ENCODE measurements at places on chromosomes 2 and 18.
A peak's percentile ranks its signal among the peaks of the same experiment; 100 is the strongest.

GRCh38 chr2:165874445-165875039 is 79.0 kb downstream of the TTC21B start:
- peak; percentile 85 for DNase-seq

GRCh38 chr2:238418196-238418998 is 8.3 kb upstream of the ASB1 start:
- DNase-seq: no peak

- DNase-seq: no peak
Observed at GRCh38 chr2:176851889-176852483, 360.6 kb upstream of the HNRNPA3 start.

DNA sequence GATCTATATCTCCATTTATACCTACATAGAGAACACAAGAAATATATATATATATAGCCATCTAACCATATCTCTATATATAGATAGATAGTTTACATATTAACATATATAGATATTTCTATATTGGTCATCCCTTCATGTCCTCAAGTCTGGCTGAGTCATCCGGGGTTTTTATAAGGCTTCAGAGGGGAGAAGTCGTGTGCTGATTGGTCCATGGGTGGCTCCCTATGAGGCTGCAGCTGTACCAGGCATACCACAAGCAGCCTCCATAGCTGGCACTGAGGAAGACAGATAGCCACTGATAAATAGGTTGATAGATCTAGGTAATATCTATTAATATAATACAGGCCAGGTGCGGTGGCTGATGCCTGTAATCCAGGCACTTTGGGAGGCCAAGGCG is 618.3 kb upstream of the SETBP1 start:
- DNase-seq: no peak

- peak; percentile 28 for DNase-seq
Observed at GRCh38 chr2:236554629-236555282, 14.9 kb upstream of the ACKR3 start.

DNA sequence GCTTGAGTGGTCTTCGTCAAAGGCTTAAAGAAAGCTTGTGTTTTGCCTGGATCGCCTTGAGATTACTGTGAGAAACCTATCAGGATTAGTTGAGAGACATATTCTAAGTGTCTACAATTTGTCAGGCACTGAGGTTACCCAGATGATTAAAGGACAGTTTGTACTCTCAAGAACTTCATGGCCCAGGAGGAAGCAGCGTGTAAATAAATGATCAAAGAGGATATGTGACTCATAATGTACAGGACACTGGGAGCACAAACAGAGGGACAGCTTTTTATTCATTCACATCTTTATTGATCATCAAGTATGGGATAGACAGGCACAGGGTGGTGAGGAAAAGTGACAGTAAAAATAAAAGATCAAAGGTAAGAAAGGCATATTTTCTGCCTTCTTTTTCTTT is 152.6 kb upstream of the FSHR start:
- no peak for DNase-seq

Measured in NAMALWA (cell line).